Kidney (tissue), 22 donors: ENCODE measurements at places on chromosomes 4 and X.

GRCh38 chrX:74593593-74593992, 20.8 kb downstream of the RLIM start:
- no peak for DNase-seq

DNA sequence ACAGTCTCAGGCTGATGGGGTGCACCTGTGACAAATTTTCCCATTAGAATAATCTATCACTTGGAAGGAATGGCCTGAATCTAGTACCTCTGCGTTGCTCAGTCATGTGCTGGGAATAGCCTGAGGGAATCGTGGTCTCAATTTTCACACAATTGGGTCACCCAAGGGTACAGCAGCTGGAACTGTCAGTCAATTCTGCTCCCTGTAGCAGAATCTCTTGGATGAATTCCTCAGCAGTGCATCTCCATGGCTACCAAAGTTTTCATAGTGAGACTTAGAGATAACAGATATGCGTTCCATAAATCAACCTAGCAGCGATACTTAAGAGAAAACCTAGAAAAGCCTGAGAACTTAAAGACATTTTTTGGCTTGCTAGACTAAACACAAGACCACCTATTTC, 288.7 kb upstream of the CTSO start:
- DNase-seq, result no peak

DNA sequence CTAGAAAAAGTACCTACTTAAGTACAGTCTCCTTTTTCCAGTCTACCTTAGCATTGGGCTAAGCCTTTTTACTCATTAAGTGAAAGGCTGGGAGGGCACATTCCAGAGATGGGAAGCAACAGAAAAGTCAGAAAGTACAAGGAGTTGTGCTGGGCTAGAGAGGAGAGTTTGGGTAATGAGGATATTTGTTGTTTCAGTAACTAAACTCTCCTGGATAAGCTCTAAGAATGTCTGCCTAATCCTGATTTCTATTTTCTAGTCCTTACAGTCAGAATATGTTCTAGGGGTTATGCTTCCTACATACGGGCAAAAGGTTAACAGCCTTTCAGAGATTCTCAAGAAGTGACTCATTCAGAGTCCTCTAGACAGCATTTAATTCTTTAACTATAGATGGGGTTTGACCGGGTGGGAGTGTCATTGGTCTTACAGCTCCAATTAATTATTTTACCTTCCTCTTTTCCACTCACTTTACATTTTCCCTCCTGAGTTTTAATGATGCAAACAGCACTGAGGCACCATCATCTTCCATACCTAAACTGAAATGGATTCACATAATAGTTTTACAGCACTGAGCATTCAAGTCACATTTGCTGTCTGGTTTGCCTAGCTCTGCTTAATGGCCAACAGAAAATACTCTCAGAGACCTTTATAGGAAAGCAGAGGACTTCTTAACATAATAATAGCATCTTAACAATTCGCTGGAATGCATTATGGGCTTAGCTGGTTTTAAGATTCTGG, 42.9 kb downstream of the USP26 start:
- no peak for DNase-seq

- DNase-seq, result no peak
Observed at GRCh38 chr4:175561696-175562095, 250.4 kb downstream of the GPM6A start.

DNA sequence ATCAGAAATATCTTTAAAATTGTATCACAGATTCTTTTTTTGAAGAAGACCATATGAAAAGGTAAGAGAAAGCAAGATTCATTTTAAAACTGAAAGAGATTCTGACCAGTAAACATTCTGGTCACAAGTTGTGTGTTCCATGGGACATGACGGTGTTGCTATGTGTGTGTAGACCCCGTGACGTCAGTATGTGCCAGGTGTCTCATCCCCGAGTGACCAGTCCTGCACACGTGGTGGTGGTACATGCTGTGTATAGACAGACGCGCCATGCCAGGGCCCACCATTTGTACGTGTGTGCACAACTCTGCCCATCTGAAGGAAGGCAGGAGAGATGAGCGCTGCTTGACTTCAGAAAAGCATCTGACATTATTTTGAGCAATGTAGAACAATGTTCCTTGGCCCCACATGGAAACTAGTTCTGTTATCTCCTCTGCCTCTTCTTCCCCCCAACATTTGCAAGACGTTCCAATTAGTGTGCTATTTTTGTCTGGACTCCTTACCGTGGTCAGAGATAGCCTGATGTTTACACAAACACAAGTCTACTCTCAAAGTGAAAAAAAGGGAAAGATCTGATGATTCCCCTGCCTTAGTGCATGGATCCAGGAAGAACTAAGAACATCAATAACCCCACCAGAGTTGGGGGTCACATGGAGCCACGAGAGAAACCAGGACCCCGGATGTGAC, 51.2 kb downstream of the IRF2 start:
- DNase-seq, result no peak

DNA sequence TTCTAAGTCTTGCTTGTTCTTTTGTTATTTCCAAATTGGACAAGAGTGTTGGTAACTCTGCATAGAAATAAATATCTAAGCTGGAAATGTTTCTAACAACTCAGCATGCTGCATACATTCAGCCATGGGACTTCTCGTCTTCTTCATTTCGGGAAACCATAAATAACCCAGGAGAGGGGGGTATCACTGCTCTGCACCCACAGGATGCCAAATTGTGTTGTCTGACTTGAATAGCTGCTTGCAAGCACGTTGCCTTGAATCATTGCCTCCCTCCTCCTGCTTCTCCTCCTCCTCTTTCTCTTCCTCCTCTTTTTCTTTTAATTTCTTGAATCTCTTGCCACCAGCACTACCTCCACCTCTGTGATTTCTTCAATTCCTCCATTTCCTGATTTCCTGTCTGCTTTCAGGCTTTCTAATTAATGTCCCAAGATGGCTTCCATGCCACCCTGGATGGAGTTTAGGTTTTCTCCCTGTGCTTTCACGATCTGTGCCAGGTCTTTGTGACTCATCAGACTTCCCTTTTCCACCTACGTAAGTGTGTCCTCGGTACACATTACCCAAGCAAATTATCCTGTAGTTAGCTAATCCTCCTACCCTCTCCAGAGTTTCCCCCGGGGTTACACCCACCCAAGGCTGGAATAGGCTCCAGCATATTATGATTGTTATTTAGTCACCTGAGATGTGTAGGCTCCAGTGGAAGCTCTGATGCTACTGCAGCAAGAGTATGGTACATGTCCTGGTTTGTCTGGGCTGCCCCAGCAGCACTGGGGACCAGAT, 122.6 kb upstream of the VCX3B start:
- no peak for DNase-seq
